ENCODE measurements at places on chromosomes 1 and 21.

DNA sequence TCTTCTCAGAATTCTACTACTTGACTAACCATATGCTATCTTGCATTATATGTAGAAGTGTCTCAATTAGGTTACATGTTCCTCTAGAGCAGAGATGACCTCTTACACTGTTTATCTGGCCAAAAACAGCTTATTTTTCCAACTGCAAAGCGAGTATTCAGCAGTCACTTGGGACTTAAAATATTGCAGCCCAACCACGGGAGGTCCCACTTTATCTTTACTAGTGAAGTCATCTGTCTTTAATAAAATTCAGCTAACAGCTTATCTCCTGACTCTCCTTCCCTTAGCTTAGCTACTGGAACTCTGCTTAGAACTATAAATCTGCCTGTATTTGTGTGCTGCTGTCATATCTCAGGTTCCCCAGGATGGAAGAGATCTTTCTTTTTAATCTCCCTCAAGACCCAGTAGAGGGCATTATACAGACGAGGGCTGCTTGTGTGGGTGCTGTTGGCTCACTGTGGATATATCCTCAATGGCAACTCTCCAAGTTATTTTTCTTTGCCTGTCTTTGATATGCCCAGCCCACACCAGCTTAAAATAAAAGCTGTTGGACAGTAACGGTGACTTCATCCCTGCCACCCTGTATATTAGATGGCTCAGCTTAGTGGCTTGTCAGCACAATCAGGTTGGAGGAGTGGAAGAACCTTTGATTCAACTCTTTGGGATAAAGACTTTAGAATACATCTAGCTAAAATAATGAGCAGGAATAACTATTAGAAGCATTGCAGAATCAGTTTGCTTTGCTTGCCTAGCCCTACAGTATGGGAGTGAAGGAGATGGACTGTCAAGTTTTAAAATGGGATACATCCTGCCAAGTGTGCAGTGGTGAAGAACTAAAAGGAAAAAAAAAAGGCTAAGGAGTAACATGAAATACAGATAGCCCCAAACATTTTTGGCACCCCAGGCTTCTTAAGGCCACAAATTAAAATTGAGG, 9.6 kb downstream of the ENSA start:
- no peak for DNase-seq
- no peak overlapping the region for H3K4me3 ChIP-seq
- peak overlapping the region; percentile 33 for H3K27ac ChIP-seq
- peaks cover 62% of the 10 kb centered on the region for H3K36me3 ChIP-seq
- peaks cover 77% of the 10 kb centered on the region for H3K4me1 ChIP-seq

GRCh38 chr1:244451539-244451950, at the start of gene ADSS2:
Gene ADSS2, minus strand, starts transcription at chr1:244451909. Its CDS starts 92 bp downstream, at chr1:244451817.
- H3K27me3 ChIP-seq: no peaks in the 10 kb centered on the region
- H3K36me3 ChIP-seq: peaks cover 32% of the 10 kb centered on the region
- peak within 1 kb of the TSS; percentile 97 for H3K4me3 ChIP-seq
- H3K4me1 ChIP-seq: peaks cover 44% of the 10 kb centered on the region
- H3K27ac ChIP-seq: peak within 1 kb of the TSS; percentile 99
- no peak for DNase-seq

DNA sequence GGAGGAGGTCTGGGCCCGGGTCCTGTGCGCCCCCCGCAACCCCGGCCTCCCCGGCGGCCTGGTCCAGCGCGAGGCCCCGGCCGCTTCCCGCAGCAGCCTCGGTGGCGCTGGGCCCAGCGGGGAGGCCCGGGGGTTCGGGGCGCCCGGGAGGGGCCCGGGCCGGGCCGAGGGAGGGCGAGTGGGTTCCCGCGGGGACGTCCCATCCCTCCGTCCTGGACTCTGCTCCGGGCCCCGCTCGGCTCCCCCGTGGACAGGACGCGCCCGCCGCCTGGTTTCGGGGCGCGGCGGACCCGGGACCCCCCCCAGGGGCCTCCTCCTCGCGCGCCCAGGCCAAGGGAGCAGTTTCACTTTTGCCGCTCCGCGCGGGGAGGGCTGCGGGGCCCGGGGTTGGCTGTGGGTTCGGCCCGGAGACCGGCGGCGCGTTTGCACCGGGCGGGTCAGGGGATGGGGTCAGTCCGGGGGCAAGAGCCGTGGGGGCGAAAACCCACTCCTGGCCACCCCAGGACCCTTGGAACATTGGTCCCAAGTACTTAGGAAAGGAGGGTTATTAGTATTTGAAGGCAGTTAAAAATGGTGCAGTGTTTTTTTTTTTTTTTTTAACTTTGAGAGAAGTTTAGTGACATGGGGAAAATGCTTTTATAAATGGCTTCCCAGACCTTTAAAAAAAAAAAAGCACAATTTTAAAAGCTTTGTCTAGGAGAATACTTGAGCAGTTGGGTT, 677 bp downstream of the AGPAT3 start:
- DNase-seq: peak; percentile 73
- H3K4me3 ChIP-seq: peak overlapping the region; percentile 87
- H3K4me1 ChIP-seq: peaks cover 33% of the 10 kb centered on the region
- H3K27ac ChIP-seq: peak overlapping the region; percentile 91

DNA sequence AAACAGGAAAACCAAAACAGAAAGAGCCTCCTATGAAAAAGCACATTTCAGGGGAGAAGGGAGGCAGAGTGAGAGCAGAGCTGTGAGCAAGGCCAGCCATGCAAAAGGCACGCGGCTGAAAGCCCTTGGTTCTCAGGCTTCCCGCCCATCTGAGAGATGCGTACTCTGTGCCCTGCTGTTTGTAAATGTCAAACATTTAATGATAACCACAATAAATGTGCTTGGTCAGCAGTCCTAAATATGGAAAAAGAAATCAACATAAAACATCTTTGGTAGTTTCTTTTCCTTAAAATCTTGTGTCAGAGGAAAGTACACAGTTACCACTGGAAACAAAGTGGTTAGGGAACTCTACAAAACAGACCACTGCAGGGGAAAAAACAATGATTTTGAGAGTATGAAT, 283.1 kb downstream of the DSCAM start:
- no peak overlapping the region for H3K27ac ChIP-seq
- no peak for DNase-seq
- no peaks in the 10 kb centered on the region for H3K27me3 ChIP-seq
